ENCODE measurements at places on chromosomes 5 and 9.

DNA sequence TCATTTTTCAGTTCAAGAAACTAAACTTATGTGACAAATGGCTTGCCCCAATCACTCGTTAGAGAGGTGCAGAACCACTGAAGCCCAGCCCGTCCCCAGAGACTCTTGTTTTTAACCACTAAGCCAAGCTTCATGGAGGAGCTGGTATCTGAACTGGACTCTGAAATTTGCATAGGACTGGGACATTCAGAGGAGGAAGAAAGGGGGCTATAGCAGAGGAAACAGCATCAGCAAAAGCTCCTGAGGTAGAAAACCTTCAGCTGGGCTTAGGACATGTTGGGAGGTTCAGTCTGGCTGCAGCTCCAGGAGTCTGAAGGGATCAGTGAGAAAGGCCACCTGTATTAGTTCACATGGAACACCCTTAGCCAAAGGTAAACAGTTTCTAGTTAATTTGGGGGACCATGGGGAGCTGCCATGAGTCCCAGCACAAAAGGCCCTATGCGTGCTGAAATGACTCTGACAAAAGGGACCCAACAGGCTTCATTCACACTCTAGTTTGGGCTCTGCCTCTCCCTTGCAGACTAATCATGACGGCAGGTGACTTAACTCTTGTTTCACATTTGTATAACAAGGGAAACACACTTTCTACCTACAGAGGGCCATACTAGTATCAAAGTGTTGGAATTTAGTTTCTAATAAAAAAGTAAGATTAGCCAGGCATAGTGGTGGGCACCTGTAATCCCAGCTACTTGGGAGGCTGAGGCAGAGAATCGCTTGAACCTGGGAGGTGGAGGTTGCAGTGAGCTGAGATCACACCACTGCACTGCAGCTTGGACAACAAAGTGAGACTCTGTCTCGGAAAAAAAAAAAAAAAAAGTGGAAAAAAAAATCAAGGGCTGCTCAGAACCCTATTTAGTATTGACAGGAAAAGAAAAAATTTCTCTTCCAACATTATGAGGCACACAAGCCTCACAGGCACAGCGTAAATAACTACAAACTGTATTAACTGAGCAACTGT is 10.2 kb downstream of the FBXO10 start:
- no peak for DNase-seq

GRCh38 chr5:38715696-38716095 is 130.1 kb upstream of the OSMR start:
- DNase-seq: no peak

- DNase-seq: no peak
Measured at GRCh38 chr9:97866848-97867247, 13.8 kb downstream of the FOXE1 start.

DNA sequence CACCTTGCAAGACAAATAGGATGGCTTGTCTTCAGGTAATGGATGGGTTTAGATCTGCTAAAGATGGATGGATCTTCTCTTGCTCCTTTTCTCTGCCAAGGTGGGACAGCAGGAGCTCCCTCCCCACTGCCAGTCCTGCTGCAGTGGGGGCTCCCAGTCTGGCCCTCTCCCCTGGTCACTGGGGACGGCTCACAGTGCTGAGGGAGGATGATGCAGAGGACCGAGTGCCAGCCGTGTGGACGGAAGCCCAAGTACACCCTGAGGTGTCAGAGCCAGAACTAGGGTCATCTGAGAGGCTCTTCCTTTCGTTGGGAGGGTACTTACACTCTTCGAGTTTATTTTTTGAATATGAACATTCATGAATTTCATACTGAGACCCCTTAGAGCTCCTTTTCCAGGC is 5.7 kb downstream of the CCDC69 start:
- DNase-seq: no peak

- DNase-seq: no peak
Measured at GRCh38 chr9:115134941-115135340, 17.0 kb upstream of the TNC start.

GRCh38 chr5:115469904-115470516 is 74.6 kb downstream of the FEM1C start:
- DNase-seq: no peak
